Stimulated activated CD4-positive, alpha-beta T cell treated with anti-CD3 and anti-CD28 coated beads, Interleukin-2, amount 100 ng/mL, for 24 hours (primary cell): ENCODE measurements at places on chromosomes 6 and 20.

GRCh38 chr6:105988812-105989577, 97.1 kb upstream of the PRDM1 start:
- no peak for DNase-seq

DNA sequence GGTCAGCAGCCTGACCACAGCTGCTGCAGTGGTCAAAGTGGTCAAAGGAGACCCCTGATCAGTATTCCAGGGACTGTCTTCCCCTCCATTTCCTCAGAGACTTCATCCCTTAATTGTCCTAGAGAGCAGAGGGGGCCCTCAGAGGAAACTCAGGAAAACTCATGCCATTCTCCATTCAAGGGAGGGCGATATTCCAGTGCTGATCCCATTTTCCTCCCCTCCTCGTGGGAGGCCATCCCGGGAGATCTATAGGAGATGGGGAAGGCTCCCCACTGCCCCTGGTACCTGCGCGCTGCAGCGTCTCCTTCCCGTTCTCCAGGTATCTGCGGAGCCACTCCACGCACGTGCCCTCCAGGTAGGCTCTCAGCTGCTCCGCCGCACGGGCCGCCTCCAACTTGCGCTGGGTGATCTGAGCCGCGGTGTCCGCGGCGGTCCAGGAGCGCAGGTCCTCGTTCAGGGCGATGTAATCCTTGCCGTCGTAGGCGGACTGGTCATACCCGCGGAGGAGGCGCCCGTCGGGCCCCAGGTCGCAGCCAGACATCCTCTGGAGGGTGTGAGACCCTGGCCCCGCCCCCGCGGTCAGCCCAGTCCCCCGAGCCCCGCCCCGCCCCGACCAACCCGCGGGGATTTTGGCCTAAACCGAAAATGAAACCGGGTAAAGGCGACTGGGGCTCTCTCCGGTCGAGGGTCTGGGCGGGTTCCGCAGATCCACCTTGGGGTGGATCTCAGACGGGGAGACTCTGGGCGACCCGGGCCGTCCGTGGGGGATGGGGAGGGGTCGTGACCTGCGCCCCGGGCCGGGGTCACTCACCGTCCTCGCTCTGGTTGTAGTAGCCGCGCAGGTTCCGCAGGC, 878 bp downstream of the HLA-C start:
- peak; percentile 51 for DNase-seq

GRCh38 chr20:22688485-22688884, 104.1 kb upstream of the FOXA2 start:
- no peak for DNase-seq

GRCh38 chr6:146277142-146277541, 248.3 kb downstream of the GRM1 start:
- no peak for DNase-seq

DNA sequence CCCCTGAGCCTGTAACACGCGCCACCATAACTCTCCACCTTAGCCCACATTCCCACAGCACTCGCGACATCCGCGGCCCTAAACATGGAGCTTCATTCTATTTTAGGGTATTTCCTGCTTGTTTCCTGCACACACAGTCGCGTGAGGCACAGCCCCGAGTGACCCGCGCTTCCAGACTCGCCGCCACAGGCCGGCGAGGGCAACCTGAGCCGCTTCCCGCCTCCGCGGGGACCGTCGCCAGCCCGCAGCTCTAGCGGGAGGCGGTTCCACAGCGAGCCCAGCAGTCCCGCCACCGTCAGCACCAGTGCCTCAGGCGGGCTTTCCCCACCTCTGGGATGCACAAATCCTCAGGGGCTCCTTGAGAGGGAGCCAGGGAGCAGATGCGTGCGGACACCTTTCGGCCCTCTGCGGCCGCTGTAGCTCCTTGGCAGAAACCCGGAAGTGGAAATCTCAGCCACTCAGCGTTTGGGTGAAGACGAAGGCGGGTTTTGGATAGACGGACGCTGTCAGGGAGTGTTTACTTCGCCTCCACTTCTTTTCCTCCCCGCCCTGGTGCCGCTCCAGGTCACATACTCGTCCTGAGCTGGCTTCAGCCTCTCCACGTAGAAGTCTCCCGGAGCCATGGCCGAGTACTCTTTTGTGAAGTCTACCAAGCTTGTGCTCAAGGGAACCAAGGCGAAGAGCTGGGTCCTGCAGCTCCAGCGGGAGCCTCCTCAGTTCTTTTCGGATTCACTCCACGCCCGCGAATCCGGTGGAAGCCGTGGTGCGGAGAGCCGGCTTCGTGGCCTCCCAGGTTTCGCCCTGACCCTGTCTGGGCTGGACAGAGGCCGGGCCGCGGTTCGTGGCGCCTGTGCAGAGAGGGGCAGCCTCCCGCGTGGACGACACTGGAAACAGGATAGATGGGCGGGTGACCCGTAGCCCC, 2177.4 kb upstream of the DEFB115 start:
- DNase-seq, result peak; percentile 37

GRCh38 chr6:110560239-110561007, 84.0 kb upstream of the SLC22A16 start:
- no peak for DNase-seq

GRCh38 chr20:57680131-57680716, 29.6 kb downstream of the PMEPA1 start:
- DNase-seq, result no peak

- DNase-seq, result no peak
Observed at GRCh38 chr20:51484831-51485230, 57.7 kb downstream of the NFATC2 start.

GRCh38 chr20:3646651-3647050, 16.5 kb downstream of the GFRA4 start:
- DNase-seq, result no peak

- no peak for DNase-seq
Observed at GRCh38 chr6:50819904-50820868, 1.5 kb downstream of the TFAP2B start.

DNA sequence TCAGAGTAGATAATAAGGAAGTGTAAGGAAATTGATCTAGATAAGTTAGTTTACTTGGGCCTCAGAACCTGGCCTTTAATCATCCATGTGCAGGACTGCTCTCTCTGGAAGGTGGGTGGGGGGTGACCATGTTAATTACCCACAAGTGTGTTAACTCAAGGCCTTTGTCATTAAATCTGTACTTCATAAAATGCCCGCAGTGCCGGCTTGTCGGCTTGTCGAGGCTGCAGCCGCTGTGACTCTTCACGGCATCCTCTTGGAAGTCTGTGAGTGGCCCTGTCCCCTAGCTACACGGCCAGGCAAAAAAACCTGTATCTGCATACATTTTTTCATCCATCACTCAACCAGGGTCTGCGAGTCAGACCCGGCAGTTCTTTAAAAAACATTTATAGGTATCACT, 70.9 kb upstream of the ASCC3 start:
- no peak for DNase-seq

DNA sequence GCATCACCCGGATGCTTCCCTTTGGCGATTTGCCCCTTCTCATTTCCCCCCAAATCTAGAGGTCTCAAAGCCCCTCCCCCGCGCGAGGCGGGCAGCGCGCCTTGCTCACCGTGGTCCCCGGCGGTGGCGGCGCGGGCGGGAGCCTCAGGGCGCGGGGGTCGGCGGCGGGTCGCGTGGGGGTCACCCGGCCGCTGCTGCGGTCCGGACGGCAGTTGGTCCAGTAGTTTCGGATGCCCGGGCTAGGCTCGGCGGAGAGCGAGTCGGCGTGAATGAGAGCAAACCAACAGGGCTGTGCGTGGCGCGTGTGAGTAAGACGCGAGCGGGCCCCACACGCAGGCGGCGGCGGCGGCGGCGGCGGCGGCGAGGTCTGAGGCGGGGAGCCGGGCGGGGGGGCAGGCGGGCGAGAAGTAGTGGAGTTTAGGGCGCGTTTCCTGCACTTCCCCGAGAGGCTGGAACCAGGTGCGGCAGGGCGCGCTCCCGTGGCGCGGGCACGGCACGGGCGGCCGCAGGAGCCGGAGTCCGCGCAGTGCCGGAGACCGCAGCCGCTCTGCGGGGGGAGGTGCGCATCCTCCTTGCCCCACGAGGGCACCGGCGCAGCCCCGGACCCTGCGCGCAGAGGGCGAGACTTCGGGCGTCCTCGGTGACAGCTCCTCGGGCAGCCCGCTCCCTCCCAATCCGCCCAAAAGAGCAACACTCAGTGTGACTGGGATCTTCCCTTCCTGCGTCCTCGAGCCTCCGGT, 567 bp downstream of the HS3ST5 start:
- DNase-seq, result no peak

DNA sequence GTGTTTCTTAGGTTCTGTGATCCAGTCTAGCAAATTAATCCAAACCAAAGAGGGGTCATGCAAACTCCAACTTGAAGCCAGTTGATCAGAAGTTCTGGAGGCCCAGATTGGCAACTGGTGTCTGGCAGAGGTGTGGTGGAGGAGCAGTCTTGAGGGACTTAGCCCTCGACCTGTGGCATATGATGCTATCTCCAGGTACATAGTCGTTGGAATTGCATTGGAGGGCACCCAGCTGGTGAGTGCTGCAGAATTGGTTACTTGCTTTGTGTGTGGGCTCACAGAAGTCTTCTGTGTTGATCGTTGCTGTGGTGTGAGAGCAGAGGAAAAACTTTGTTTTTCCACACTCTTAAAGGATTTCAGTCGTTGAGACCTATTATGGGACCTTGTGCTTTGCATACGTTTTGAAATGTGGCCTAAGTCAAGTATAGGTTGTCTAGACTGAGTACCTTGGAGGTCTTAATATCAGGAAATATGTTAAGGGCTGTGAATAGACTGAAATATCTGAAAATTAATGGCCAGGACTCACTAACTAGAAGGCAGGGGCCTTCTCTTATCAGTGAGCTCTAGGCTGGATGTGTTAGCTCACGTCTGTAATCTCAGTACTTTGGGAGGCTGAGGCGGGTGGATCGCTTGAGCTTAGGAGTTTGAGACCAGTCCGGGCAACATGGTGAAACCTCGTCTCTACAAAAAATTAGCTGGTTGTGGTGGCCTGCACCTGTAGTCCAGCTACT, 7.8 kb downstream of the PANK2 start:
- DNase-seq, result no peak

DNA sequence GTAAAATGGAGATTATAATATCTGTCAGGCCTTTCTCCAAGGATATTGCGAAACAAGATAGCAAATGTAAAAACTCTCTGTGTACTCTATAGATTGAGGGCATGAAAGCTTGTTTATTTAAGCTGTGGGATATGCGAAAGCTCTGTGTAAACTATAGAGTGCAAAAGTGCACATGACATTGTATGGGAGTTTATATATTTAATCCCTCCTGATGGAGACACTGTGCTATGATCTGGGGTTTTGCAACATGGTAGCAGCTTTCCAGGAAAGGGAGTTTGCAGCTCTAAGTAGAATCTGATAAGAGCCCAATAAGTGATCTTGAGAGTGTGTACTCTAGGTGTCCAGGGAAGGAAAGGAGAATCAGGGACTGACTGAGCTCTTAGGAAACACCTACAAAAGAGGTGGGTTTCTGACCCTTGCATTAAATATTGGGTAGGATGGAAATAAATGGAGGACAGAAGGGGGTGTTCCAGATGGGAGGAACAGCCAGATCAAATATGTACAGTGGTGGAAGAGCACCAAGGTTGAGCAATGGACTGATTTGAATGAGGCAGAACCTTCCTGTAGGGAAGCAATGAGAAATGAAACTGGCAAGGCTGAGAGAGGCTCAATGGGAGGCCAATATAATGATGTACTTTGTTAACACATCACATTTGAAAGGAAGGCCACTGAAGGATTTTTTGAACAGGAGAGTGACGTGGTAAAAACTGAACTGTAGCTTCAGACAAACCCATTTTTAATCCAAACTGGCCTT, 450.1 kb downstream of the GJA1 start:
- no peak for DNase-seq

DNA sequence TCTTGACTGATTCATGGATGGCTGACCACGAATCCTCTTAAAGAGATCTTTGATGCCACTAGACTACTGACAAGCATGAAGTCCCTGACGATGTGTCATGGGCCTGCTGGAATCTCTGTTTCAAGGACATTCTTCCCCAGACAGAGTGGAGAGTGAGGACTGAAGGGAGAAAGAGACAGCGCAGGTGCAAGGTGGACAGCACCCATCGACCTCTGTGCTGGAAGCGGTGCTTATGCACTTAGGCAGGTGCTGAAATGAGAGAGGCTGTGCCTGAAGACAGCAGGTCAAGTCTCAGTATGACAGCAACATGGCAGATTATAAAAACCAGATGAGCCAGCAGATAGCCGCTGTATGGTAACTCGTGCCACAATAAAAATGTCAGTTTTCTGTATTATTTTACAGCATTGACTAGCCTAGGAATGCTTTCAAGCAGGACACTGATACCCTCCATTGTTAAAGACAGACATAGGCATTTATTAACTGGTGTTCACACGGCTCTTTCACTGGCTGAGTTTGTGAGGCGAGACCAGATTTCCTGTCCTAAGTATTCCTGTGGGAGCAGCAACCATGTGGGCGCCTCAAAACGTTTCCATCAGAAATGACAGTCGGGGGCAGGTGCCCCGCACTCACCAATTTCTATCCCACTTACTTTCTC, 47.5 kb downstream of the FOXC1 start:
- DNase-seq, result no peak

DNA sequence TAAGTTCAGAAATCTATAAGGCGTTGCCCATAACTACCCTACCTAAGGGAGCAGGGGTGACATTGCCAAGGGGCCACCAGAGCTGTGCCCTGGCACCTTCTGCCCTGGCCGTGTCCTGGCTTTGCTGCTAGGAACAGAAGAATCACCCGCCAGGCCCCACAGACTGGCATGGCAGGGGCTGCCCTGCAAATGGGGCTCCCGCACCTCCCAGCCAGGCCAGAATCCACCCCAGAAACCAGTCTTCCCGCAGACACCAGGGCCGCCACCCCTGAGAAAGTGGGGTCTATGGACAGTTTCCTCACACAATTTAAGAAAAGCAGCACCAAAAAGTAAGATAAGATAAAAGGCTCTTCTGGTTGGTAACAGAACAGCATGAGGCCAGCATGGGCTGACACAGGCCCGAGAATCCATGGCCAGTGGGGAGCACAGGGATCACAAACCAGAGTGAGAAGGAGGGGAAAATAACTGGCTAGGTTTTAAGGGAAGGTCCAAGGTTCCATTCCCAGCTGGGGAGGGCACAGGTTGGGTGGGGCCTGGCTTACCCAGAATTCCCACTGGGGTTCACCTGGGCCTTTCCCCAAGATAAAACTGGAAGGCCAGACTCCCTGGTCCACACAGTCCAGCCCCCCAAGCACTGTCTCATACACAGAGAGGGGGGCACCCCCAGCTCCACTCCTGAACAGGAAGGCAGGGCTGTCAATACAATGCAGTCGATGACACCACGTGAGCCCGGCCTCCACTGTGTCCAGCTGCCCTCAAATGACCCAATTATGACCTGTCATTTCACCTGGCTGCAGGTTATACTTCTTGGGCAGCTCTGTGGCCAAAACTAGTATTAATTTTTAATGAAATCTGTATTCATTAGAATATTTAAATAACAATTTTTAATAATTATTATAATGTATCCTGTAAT, 59.4 kb downstream of the PYGB start:
- no peak for DNase-seq

- no peak for DNase-seq
Observed at GRCh38 chr6:104325341-104326172, 534.2 kb downstream of the HACE1 start.

DNA sequence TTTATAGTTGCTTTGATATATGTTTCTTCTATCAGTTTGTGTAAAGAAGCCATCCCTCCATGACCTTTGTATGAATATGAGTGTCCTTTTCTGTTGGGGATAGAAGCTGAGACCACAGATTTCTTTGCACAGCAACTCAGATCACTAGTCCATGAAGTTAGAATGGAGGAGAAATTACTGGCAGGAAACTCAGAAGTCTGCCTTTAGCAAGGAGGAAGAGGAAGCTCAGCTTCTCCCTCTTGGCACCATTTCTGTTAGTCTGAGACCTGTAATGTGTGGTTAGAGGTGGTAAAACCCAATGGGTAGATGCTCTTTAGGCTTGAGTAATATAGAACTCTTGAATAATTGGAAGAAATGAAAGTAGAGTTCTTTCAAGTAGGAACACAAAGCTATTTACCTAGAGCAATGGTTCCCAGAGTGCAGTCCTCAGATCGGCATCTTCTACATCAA, 995.3 kb upstream of the FLRT3 start:
- DNase-seq, result no peak

- no peak for DNase-seq
Observed at GRCh38 chr6:35539223-35539622, 26.5 kb upstream of the TULP1 start.
